ENCODE measurements at places on chromosomes 6 and 20.

- no peak for DNase-seq
Observed at GRCh38 chr6:46044881-46045617, 29.4 kb upstream of the CLIC5 start.

- no peak for DNase-seq
Observed at GRCh38 chr6:170297576-170298330, 6.9 kb upstream of the DLL1 start.

DNA sequence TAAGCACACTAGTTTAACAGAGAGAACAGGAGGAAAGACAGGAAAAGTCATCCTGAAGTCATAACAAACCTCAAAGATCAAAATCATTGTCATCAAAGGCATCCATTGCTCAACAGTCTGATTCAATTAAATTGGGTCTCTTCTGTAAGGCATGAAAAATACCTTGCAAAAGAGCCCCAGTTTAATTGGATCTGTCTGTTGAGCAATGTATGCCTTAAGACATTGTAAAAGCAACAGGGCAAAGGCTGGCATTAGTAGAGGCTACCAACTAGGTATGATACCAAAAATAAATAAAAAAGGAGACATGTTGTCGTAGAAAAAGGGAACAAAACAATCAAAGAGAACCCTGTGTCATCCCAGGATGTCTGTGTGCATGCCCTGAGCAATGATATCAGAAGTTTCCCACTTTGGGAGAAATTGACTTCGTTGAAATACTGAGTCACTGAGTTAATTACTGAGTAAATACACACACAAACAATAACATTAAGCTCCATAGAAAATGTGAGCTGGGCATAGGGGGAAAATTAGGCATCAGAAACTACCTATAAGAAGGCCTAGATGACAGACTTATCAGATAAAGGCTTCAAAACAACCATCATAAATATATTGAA lies 1013.8 kb upstream of the CITED2 start:
- DNase-seq, result no peak

- no peak for DNase-seq
Observed at GRCh38 chr20:37200926-37201826, 21.8 kb upstream of the MROH8 start.

DNA sequence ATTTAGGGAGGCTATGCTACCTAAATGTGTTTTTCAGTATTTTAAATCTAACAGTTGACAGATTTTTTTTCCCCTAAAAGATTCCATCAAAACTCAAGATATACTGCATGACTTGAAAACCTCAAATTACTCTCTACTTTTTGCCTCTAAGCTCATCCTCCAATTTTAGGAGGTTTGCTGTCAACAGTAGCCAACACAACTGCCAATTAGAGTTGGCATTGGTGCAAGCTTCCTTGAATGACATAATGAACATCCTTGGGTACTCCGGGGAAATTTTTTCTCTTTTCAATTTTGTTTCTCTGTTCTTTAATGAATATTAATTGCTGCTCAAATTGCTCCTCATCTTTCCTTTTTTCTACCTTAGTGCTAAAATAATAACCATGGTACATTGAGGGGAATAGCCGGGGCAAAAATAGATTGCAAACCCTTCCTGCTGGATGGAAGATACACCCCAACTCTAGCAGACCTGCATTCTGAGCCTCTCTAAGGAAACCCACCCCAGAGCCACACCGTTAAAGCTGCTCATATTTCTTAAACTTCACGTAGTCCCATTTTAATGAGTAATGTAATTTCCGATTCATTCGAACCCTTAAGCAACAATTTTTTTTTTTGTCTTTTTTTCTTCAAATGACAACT lies 34.3 kb downstream of the SLC22A23 start:
- no peak for DNase-seq

- no peak for DNase-seq
Observed at GRCh38 chr6:70956451-70957283, at the start of gene B3GAT2. TSS of gene B3GAT2 (minus strand) at chr6:70957060. CDS start at chr6:70956429, 631 bp downstream.

- DNase-seq, result no peak
Observed at GRCh38 chr20:62423326-62423706, 4.0 kb downstream of the RBBP8NL start.

GRCh38 chr20:18637224-18637623 lies 49.4 kb downstream of the DTD1 start:
- DNase-seq, result no peak

DNA sequence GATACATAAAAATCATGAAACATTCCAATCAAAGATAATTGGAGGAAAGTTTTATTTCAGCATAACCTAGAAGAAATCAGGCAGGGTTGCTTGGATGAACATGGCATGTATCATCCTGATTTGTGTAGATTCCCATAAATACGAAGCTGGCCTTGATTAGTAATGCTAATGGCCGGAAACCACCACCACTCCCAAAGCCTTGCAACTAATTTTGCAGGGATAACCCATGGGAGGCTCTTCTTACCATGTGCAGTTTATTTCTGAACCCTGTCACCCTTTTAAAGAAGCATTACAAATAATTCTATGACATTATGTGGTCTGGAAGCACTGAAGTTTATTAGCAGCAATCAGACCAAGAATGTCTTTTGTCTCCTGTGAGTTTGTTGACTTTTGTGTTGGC lies 80.8 kb downstream of the AIG1 start:
- DNase-seq, result no peak

DNA sequence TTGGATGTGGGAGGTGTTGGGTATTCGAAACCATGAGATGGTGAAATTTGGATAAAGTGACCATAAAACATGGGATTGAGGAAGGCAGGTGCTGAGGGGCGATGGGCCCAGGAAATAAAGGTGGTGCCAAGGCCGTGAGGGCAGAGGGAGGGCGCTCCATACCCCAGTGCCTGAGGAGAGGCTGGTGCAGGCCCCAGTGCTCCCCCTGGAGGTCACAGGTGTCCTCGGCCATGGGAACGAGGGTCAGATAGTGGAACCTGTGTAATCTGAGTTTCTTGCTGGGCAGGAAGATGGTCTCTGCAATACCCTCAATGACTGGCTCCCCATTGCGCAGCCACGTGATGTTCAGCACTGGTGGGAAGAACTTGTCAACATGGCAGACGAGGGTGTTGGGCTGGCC lies 16.2 kb downstream of the HLA-DPB1 start:
- DNase-seq, result peak; percentile 70

DNA sequence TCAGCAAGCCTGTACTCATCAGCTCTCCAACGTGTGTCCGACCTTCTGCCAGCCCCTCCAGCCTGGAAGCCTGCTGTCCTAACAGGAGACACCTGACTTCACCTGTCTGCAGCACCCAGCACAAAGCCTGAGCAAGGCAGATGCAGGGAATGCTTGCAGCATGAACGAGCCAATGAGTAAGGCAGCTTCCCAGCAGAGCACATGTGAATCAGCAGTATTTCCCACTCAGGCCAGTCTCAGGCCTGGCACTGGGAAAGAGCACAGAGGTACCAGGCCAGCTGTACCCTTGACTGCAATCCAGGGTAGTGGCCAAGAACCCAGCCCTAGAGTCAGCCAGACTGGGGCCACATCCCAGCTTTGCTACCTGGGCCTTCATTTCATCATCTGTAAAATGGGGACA lies 120.8 kb downstream of the MAFB start:
- DNase-seq, result no peak

DNA sequence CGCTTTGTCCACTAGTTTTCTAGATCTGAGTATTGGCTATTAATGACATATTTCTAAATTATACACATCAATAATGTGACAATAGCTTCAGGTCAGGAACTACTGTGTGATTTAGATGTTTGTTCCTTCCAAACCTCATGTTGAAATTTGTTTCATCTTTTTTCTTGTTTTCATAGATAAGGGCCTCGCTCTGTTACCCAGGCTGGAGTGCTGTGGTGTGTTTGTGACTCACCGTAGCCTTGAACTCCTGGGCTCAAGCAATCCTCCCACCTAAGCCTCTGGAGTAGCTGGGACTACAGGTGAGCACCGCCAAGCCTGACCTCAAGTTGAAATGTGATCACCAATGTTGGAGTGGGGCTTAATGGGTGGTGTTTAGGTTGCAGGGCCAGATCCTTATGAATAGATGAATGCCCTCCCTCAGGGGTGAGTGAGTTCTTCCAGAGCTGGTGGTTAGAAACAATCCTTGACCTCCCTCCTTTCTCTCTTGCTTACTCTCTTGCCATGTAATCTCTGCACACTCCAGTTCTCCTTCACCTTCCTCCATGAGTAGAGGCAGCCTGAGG lies 5.9 kb upstream of the NQO2 start:
- DNase-seq, result no peak

DNA sequence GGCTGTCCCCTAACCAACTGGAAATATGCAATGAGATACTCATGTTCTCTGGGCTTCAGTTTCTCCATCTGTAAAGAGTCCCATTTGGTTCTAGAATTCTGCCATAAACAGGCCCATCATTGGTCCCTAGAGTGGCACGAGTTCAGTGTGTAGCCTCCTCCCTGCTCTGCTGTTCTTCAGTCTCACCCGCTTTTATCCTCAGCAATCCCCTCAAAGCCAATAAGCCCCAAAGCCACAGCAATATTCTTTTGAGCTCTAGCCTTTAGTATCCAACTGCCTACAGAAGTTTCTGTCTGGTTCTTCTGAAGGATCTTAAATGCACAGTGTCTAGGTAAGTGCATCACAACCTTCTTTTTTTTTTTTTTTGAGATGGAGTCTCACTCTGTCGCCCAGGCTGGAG lies 9.8 kb upstream of the MRPS18A start:
- no peak for DNase-seq

DNA sequence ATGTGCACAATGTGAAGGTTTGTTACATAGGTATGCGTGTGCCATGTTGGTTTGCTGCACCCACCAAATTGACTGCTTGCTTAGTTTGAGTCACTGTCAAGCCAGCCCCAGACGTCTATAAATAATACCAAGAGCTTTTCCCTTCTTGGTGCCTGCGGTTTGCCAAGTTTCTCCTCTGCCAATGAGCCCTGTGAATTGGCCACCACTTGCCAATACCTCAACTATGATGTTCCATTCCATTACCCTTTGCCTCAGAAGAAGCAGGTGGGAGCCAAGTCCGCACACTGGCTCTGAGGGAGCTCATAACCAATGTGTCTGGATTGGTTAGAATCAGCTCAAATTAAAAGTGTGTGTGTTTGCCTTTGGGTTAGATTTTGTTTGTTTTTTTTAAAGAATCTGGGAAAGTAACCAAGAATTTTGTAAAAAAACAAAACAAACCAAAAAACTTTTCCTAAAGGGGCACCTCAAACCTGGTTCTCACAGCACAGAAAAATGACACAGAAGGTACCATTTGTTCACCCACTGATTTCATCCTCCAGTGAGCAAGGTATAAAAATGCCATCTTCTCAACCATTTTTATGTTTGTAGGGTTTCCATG lies 244.7 kb upstream of the PRND start:
- no peak for DNase-seq

DNA sequence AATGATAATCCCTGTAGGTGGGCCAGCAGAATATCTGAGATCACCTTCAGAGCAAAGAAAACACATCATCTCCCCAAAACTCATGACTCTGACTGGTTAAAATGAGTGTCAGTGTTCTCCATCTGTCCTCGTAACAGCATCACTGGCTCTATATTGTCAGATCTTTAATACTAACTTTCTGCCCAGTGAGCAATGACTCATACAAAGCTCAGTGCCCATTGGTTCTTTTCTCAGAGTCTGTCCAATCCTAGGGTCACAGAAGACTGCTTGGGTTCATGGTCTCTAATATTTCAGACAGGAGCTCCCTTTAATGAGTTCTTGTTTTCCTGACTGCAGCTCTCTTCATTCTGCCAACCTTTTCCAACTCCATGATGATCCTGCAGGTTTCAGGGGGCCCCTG lies 36.4 kb downstream of the HLA-DPB1 start:
- peak; percentile 74 for DNase-seq

- peak; percentile 98 for DNase-seq
Observed at GRCh38 chr6:158868890-158869825, 50.0 kb upstream of the EZR start.

GRCh38 chr20:6768228-6769140 lies 998 bp downstream of the BMP2 start:
- no peak for DNase-seq

- no peak for DNase-seq
Observed at GRCh38 chr6:94446120-94446519, 1026.8 kb upstream of the EPHA7 start.

Measured in OCI-LY7 (cell line).